Liver (tissue), 10 donors: ENCODE measurements at places on chromosomes 13 and 19.

DNA sequence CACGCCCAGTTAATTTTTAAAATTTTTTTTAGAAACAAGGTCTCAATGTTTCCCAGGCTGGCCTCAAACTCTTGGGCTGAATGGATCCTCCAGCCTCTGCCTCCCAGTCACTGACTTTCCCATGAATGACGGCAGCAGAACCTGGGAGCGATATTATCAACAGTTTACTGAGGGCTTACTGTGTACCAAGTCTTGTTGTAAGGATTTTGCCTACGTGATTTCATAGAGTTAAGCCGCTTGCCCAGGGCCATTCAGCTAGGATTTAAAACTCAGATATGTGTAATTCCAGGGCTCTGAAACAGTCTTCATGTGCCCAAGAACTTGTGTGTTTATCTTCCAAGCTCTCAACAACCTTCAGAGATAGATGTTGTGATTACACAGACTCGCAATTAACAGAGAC is 6.0 kb upstream of the KXD1 start:
- no peak for DNase-seq

- no peak for DNase-seq
Measured at GRCh38 chr19:35018379-35018778, 11.9 kb upstream of the SCN1B start.

- DNase-seq, result no peak
Measured at GRCh38 chr13:79692846-79693245, 211.9 kb downstream of the NDFIP2 start.

DNA sequence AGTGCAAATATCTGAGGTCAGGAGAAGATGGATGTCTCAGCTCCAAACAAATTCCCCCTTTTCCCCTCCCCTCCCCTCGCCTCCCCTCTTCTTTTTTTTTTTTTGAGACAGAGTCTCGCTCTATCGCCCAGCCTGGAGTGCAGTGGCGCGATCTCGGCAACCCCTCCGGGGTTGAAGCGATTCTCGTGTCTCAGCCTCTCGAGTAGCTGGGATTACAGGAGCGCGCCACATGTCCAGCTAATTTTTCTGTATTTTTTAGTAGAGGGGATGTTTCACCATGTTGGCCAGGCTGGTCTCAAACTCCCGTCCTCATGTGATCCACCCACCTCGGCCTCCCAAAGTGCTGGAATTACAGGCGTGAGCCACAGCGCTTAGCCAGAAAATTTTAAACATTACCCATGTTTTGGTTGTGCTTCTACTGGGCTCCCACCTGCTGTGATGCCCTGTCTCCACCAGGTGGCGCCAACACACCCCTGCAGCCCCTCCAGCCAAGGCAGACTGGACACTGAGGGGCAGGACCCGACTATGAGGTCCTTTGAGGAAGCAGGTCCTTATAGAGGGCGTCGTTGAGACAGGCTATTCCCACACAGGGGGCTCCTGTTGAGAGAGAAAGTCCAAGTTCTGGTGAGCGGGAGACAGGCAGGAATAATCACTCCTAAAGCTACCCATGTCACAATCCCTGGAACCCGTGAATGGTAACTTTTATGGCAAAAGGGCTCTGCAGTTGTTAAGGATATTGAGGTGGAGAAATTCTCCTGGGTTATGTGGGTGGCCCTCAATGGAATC is 6.3 kb downstream of the ERICH4 start:
- DNase-seq, result peak; percentile 78

DNA sequence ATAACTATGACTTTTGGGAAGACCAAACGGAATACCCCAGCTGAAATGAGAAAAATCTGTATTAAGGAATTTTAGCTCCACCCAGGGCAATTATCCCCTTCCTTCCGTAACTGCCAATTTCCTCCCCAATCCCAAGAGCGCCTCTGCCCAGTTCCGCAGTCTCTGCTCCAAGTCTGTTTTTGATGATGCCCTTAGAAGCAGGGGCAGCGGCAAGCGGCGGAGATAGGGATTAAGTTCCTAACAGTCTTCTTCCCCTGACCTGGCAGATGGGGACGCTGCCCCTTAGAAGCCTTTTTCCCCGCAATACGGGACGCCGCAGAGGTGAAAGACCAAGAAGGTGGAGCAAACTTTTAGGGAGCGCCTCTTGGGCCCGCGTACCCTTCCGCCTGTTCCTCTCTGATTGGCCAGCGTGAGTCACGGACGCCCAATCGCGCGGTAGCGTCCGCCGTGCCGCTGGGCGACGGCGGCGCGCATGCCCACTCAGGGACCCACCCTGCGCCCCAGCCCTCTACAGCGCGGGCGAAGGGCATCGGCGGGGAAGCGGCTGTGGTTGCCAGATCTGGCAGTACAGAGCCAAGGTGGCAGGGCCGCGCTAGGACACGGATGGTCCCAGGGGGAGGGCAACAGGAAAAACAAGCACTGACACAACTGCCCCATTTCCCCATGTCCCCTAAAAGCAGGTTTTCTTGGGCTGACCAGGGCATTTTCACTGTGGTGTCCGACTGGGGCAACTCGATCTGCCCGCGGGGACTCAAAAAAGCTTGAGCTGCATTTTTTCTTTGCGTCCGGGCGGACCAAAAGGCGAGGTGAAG is 843 bp upstream of the TDRD3 start:
- peak; percentile 86 for DNase-seq

- DNase-seq, result no peak
Measured at GRCh38 chr19:46745030-46745429, 827 bp upstream of the FKRP start.

DNA sequence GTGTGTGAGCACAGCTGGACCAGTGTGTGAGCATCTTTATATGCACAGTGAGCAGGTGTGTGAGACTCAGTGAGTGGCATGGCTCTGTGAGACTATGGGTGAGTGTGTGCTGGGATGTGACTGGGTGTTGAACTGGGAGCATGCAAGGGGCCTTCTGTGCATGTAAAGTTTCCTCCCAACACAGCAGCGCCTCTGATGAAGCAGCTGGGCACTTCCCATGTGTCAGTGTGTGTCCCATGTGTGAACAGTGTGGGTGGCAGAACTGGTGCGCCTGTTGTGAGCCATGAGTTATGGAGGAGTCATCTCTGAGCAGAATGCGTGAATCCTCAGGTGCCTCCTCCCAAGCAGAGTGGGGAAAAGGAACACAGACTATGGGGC is 24.1 kb downstream of the LGALS16 start:
- no peak for DNase-seq

- DNase-seq, result no peak
Measured at GRCh38 chr13:23267571-23267970, 86.8 kb downstream of the SGCG start.

GRCh38 chr13:97174638-97175037 is 47.5 kb upstream of the MBNL2 start:
- no peak for DNase-seq

GRCh38 chr13:75103976-75104375 is 378.0 kb downstream of the TBC1D4 start:
- DNase-seq, result no peak

- DNase-seq, result no peak
Measured at GRCh38 chr19:9945319-9945966, 9.1 kb upstream of the OLFM2 start.

DNA sequence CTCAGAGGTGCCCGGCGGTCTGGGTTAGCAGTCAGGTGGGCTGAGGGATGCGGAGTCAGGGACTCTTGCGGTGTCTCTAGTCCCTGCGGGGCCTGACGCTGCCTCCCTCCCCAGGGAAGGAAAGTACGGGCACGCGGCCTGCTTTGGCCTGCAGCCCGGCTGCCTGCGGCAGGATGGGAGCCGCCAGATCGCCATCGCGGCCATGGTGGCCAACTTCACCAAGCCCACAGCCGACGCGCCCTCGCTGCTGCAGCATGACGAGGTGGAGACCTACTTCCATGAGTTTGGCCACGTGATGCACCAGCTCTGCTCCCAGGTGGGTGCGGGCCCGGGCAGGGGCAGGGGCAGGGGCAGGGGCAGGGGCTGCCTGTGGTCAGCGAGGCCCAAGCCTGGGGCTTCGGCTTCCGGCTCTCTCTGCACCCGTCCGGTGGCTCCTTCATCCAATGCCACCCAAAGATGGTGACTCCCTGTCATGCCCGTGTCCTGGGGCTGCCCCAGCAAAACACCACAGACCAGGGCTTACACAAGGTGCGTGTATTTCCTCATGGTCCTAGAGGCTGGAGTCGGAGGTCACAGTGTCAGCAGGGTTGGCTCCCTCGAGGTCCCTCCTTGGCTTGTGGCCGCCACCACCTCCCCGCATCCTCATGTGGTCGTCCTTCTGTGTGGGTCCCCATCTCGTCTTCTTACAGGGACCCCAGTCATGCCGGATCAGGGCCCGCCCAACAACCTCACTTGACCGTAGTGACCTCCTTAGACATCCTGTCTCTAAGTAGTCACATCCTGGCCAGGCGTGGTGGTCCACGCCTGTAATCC is 11.3 kb upstream of the ZNF554 start:
- DNase-seq, result no peak

GRCh38 chr13:98941536-98941935 is 36.3 kb downstream of the DOCK9 start:
- DNase-seq, result no peak

GRCh38 chr19:15249972-15250639 is 17.9 kb upstream of the EPHX3 start:
- DNase-seq, result no peak

DNA sequence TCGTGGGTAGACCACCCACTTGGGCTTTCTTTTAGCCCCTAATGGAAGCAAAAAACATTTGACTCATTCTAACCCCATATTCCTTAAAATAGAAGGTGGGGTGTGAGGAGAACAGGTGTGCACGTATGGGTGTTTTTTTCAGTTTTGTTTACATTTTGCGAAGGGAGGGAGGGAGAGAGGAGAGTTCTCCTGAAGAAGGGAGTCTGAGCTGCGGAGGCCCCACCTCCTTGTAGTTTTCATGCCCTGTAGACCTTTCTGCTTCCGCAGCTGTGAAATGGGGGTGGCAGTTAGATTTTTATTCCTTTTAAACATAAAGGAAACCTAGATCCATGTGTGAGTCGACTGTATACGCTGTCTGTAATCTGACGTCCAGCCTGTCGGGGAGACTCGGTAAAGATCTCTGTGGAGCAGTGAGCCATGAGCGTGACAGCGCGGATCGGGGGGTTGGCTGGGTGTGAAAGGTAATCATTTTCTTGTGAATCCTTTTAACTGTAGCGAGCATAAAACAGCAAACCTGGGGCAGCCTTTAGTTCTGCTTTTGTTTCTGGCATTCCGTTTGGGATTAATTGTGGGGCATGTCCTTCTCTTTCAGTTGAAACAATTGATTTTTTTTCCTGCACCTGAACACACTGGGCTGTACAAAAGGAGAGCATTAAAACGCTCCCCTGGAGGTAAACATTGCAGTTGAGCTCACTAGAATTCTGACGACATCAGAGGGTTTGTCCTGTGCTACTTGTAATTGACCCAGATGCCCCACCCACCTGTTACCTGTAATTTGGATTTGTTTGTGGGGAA is 2.3 kb downstream of the UPF1 start:
- no peak for DNase-seq

GRCh38 chr13:110957181-110957884 is 42.5 kb upstream of the ANKRD10 start:
- DNase-seq, result no peak

GRCh38 chr13:95596701-95597100 is 44.2 kb downstream of the CLDN10 start:
- no peak for DNase-seq

- no peak for DNase-seq
Measured at GRCh38 chr13:113814435-113814821, 49.4 kb downstream of the GAS6 start.

DNA sequence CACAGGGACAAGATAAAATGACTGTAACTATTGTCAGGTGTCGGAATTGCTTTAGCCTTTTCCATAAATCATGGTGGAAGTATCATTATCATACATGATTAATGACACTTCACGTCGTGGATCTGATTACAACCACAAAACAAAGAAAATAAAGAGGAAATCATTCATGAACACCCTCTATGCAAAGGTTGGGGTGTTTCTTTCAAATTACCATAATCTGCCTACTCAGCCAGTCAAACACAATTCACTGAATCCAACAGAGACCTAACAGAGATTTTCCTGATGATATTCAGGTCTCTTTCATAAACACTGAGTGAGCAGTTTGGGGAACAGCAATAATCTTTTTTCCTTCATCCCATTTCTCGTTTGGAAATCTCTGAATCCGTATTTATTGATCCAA is 625.6 kb downstream of the DCT start:
- no peak for DNase-seq

GRCh38 chr19:55855160-55855559 is 18.8 kb downstream of the NLRP4 start:
- no peak for DNase-seq

DNA sequence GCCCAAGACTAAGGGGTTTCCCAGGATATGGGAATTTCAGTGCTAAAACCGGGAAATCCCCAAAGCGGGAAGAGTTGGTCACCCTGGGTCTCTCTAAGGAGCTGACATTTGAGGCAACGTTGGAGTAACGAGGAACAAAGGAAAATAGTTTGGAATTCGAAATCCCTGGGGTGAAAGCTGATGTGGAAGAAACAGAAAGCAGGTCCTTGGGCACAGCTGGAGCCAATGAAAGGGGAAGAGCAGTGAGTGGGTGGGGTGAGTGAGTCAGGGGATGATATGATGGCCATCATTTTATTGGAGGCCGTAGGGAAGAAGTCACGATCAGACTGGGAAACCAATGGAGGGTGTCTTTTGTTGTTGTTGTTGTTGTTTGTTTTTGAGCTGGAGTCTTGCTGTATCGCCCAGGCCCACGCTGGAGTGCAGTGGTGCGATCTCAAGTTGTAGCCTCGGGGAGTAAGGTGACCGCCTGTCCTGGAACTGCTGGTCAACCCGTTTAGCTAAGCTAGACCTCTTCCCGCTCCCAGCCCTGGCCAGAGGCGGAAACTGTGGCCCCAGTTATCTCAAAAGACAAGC is 3.4 kb upstream of the RFX2 start:
- DNase-seq, result no peak

GRCh38 chr13:60229708-60230272 is 66.1 kb upstream of the DIAPH3 start:
- DNase-seq, result no peak

DNA sequence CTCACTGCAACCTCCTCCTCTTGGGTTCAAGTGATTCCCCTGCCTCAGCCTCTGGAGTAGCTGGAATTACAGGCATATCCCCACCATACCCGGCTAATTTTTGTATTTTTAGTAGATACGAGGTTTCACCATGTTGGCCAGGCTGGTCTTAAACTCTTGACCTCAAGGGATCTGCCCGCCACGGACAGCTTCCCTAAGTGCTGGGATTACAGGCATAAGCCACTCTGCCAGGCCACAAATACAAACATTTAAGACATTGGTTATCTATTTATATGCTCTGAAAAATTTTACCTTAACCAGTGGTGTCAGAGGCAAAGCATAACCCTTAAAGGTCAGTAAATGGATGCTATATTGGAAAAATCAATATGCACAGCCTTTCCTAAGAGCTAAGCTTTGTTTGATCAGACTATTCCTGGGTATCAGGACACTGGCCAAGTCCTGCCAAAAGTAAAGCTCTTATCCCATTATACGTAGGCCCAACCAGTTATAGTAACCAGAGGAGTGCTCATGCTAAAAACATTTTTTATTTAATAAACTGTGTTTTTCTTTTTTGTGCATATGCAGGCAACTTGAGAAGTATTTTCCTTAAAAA is 56.4 kb upstream of the STARD13 start:
- DNase-seq, result no peak
